CD4-positive, alpha-beta T cell treated with Interleukin-15 for 1 hour (primary cell): ENCODE measurements at places on chromosomes 11 and 22.

- no peak for DNase-seq
Observed at GRCh38 chr11:8040921-8041285, 40.1 kb upstream of the TUB start.

DNA sequence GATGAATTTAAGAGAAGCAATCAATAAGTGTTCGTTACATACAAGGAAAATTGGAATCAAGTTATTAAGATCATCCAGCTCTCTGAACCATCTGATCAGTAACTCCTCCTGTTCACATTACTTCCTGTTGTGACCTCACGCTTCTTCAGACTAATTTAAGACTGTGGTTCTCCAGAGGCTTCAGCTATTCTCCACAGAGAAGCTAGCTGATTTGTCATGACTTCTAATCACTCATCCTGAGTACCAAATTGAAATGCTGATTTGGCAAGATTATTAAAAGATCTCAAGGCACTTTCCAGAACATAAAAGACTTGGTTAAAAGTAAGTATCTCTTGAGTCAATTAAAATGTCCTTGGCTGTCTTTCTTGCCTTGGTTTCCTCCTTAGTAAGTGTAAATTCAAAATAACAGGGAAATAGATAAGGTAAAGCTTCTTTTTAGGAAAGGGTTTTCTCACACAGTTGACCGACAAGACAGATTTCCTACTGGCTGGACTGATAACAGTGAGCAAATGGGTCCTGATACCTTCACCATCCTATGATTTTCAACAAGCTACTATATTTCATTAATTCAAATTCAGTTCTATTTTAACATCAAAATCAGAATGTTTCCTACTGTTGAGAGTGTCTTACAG, 38.5 kb downstream of the GAB2 start:
- DNase-seq, result no peak

DNA sequence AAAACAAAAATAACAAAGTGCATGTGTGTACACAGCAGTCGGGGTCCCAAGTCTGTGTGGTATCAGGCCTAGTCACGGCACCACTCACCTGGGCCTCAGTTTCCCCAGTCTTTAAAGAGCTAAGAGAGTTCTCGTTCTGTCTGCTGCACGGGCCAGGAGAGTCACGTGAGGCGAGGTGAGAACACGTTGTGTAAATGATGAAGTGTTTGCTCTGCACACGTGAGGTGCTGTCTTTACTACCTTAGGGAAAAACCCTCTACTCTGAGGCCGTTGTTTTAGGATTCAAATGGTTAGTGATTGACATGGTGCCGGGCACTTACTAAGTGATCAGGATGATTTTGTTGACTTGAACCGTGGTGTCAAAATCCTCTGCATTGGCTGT, 86.5 kb upstream of the PPARA start:
- no peak for DNase-seq

DNA sequence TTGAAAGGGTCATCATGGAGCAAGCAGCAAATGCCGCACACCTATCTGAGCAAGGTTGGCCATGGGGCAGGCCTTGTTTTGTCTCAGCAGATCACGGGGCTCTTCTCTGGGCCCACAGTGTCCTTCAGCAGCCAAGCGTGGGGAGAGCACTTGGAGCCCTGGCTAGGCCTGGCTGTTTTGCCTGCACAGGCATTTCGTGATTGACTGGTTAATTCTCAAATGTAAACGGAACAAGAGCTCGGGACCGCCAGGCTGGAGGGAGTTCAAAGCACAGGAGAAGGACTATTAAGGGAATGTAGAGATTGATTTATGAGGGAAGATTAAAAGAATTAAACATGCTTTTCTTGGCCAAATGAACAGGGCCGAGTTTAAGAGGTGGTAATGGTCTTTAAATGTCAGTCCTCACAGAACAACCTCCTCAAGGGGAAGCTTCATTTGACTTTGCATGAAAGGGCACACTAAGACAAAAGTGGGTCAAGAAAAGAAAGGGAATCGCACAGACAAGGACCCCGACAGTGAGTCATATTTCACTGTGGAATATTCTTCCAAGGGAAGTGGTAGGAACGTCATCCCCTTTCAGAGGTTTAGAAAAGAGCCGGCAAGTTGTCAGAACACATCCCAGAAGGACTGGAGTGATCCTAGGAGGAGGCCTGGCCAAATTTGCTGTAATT, 20.7 kb downstream of the SPON1 start:
- no peak for DNase-seq

- no peak for DNase-seq
Observed at GRCh38 chr22:35217527-35217926, 39.8 kb upstream of the HMGXB4 start.

DNA sequence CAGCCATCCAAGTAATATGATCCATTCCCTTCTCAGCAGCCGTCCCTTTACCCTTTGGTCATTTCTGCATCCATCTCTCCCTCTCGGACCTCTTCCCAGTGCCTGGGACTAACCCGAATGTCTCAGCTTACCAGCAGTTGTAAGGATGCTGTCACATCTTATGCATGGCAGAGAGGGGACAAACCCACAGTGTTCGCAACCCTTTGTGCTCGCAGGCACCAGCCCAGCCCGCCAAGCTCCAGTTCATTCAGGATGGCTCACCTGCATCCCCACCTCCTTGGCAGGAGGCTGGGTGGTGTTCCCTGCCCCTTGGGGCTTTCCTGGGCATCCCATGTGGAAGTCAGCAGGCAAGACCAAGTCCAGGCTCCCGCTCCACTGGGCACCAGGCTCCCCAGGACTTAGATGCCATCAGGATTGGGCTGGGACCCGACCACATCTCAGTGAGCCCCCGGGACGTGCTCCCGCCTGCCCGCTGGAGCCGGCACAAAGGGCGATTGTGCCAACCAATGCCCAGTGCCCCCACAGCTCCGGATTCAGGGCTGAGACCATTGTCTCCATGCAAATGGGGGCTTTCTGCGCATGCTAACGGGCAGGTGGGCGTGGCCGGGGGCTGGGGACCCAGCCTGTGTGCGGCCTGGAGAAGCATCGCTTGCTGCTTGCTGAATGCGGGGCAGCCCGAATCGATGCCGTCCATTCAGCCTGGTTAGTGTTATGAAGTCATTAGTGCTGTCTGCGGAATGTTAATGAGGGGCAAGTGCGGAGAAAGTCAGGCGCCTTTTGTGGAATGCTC, 108.6 kb downstream of the KCNQ1OT1 start:
- no peak for DNase-seq
